ENCODE measurements at places on chromosomes 11 and 22.
A peak's percentile ranks its signal among the peaks of the same experiment; 100 is the strongest.

DNA sequence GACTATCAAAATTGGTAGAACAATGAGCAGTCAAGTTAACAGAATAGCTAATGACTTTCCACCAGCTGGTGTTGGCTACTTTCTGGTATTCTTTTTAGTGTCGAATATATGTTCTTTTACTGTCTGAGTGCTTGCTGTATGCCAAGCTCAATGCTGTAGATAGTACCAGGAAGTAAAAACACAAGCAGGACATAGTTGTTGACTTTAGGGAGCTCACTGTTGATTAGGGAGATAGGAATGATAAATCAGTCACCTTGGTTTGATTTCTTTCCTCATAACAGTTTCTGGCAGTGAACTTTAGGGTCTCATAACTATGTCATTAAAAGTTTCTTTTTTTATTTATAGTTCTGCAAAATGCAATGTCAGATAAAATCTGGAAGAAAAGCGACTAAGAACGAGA, 9.0 kb downstream of the HMGXB4 start:
- DNase-seq: no peak

DNA sequence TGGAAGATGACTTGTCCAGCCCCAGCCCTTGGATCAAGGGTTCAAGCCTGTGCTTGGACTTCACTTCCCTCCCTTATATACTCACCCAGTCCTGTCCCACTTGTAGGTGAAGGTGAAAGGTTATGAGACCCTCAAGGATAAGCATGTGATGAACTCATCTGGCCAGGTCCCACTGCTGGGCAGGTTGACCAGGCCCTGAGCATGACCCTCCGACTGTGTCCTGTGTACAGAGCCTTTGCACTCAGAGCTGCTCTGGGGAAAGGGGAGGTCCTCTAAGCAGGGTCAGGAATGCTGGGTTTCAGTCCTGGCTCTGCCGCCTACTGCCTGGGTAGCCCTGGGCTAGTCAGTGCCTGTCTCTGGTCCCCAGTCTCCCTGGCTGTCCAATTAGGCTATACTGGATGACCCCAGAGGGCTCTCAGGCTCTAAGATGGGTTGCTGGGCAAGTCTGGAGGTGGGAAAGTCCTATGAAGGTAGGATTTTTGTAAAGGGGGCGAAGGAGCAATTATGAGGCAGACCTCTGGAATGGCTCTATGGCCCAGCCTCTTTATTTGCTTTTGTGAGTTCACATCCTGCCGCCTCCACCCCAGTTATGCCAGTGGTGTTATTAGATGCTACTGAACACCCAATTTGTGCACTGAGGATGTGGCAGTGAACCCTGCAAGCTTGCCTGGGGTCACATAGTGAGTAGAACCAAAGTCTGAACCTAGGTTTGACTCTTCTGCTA, 14.1 kb downstream of the DGAT2 start:
- DNase-seq: no peak

GRCh38 chr11:75518771-75519653, 6.7 kb downstream of the GDPD5 start:
- no peak for DNase-seq

DNA sequence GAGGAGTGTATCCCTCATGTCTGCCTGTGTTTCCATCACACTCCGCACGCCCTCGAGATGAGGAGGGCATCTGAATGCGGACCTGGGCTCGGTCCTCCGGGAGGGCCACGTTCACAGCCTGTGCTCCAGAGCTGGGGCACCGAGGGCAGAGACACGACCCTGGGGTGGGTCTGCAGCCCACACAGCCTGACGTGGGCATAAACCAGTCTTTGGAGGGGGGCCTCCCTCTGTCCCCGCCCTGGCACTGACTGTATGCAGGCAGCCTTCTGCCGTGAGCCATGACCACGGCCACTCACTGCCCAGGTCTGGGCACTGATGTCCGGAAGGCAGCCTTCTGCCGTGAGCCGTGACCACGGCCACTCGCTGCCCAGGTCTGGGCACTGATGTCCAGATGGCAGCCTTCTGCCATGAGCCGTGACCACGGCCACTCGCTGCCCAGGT, 1425.1 kb downstream of the BRD1 start:
- no peak for DNase-seq

GRCh38 chr22:33209930-33210784, 152.0 kb upstream of the SYN3 start:
- DNase-seq: peak; percentile 10

GRCh38 chr11:69562302-69562701, 78.7 kb upstream of the CCND1 start:
- no peak for DNase-seq

GRCh38 chr22:40450616-40451015, 80.2 kb downstream of the SGSM3 start:
- no peak for DNase-seq

GRCh38 chr11:33258631-33259205, 1.5 kb downstream of the HIPK3 start:
- peak; percentile 77 for DNase-seq

DNA sequence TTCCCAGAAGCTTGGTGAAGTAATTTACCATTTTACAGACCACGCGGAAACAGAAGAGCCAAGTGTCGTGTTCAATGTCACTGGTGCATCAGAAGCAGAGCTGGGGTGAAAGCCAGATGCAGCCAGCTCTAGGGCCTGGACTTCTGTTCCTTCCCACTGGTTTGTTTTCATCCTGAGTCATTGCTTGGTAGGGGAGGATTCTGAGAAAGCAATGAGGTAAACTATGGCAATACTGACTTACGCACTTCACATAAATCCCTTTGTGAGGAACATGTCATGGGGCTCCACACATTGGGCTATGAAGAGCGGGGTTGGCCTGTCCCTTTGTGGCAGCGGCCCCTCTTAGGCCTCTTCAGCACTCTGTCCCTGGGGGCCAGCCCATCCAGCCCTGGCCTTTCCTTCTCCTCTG, 52.4 kb upstream of the RBFOX2 start:
- no peak for DNase-seq

DNA sequence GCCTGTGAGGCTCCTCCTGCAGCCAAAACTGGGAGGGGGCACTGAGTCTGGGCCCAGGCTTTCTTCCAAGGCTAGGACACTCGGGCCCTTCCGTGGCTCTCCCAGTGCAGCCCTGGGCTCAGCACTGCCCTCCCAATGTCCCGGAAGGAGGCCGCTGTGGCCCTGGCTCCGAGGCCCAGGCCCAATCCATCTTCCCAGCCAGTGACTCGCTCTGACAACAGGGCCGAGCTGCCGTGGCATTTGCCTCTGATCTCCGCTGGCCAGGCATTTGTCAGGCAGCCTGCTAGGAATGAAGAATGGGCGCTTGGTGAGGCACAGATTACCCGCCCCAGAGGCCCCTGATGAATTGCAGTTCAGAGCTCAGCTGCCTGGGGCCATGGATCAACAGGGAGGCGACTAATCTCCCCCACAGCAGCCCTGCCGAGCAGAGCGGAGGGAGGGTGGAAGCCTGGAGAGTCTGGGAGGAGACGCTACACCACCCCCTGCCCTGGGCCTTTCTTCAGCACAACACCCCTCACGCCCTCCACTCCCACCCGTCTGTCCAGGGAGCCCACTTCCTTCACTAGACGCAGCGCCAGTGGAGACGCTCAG, 8.3 kb downstream of the FXYD2 start:
- DNase-seq: no peak

DNA sequence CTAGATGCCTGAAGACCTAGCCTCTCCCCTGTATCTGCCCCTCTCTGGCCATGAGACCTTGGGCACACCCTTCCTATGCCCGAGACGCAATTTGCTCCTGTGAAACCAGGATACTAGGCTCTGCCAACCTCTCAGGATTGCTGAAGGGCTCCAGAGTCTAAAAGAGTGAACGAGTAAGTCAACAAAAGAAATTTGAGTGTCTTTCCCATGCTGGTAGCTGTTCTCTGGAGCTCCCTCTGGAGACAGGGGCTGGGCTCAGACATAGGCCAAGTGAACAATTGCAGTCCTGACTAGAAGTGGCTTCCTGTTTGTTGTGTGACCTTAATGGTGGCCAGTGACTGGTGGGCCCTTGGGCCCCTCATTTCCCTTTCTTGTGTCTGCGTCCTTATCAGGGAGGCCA, 189.0 kb upstream of the NARS2 start:
- DNase-seq: no peak

GRCh38 chr11:68828155-68828931, 13.4 kb downstream of the CPT1A start:
- DNase-seq: peak; percentile 85

DNA sequence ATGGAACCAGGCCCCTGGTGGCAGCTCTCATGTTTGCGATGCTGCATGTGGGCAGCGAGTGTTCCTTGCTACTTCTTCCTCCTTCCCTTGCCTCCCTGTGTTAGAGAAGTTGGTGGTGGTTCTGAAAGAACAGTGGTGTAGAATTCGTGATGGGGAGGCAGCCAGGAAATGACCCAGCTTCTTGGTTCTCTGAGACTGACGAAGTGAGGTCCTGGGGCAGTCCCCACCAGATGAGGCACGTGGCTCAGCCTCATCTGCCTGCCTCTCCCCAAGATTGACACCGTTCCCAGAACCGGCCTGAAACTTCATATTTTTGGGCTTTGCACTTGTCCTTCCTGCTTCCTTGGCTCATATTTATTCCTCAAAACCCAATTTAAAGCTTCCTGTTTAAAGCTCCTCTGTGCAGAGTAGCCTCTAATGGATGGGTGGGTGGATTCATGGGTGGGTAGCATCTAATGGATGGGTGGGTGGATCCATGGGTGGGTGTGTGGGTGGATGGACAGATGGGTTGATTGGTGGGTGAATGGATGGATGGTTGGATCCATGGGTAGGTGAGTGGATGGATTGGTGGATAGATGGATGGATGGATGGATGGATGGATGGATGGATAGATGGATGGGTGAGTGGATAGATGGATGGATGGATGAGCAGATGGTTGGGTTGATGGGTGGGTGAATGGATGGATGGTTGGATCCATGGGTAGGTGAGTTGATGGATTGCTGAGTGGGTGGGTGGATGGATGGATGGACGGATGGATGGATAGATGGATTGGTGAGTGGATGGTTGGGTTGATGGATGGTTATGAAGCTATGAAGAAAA, 77.3 kb upstream of the ATXN10 start:
- no peak for DNase-seq

- no peak for DNase-seq
These were observed 25.3 kb downstream of the PRCP start for GRCh38 chr11:82874646-82875523.

- DNase-seq: no peak
These were observed 25.0 kb upstream of the EED start for GRCh38 chr11:86219311-86220193.

- no peak for DNase-seq
These were observed 96.9 kb upstream of the PITPNB start for GRCh38 chr22:28015676-28016601.

DNA sequence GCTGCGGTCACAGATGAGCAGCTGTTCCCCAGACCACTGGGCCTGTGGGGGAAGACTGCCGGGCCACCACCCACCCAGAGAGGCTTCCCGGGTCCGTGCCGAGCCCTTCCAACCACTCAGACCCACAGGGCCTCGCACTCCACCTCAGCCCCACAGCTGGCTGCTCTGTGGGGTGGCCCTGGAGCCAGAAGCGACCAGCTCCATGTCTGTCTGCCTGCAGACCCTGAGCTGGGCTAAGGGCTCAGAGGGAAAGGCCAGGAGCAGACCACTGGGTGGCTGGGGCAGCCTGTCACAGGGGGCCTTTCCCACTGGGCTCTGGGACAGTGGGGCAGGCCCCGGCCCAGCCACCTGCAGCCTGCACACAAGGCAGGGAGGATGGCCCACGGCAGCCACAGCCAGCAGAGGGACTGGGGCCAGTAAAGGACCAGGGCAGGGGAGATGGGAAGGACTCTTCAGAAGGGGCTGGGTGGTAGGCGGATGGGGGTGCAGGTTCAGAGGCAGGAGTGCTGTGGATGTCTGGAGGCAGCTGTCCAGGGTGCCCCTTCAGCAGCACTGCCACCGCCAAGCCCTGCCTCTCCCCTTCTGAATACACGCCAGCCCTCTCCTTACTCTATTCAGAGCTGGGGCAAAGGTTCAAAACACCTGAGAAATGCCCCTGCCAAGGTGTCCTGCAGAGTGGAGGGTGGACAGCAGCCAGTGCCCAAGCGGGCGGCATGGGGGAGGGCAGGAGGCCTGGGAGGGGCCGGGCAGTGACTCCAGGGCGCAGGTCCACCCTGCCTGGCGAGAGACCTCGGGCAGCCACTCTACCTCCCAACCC, 32.2 kb downstream of the GNB1L start:
- no peak for DNase-seq

- DNase-seq: no peak
These were observed 77.3 kb upstream of the NECTIN1 start for GRCh38 chr11:119806064-119806915.

GRCh38 chr22:35998748-35999147, 29.9 kb downstream of the RBFOX2 start:
- no peak for DNase-seq

DNA sequence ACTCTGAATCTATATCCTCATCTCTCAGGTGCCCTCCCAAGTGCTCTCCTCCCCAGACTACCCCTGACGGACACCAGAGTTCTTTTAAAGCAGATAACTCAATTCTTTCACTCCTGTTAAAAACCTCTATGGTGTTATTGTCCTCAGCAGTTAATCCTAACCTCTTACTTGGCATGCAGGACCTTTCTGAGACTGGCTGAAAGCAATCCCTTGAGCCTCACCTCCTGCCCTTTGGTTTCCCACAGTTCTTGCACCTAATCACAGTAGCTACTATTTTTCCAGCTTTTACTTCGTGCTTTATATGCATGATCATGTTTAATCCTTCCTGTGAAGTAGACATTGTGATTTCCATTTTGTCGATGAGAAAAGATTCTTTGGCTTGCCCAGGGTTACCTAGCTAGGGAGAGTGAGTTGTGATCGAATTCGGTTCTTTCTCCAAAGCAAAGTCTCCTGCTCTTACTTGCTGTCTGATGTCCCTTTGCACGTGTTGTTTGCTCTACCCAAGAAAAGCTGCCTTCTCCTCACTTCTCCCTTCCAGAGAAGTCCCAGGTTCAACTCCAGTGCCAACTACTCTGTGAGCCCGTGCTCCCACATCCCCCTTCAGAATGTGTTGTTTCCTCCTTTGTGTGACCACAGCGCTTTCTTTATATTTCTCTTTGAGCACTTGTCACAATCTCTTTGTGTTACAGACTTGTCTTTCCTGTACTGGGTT, 2.1 kb downstream of the UBE2L3 start:
- peak; percentile 34 for DNase-seq

DNA sequence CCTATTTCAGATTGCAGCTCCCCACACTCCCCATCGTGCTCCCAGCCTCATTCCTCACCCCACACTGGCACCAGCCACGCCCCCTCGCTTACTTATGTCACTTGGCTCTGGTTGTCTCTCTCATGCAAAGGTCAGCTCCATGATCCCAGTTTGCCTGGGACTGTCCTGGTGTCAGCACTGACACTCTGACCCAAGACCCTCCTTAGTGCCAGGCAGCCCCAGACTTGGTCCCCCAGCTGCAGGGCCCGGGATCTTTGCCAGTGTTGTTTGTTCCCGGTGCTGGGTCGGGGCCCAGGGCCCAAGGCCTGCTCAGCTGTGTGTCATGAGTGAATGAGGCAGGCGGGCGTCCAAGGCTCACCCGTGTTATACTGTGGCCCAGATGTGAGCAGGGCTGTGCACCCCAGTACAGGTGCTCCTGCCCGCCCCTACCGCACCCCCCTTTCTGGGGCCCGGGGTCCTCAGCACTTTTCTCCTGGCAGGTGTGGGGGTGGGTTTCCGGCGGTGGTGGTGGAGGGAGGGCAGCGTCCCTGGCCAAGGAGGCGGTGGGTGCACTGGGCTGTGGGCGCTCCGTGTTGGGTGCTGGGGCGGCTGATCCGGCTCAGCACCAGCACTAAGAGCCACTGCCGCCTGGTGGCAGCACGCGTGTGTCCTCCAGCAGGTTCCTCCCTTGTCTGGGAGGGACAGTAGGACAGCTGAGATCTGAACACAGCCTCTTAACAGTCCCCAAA, 19.5 kb downstream of the IL17REL start:
- DNase-seq: no peak

All from KG1 (cell line).